Head of caudate nucleus (tissue), 42 donors: ENCODE measurements at places on chromosomes 16 and 17.

GRCh38 chr17:46922487-46922803 lies 515 bp upstream of the GOSR2 start:
- no peak for DNase-seq

- no peak for DNase-seq
Measured at GRCh38 chr17:45001310-45001709, 33.2 kb upstream of the C1QL1 start.

DNA sequence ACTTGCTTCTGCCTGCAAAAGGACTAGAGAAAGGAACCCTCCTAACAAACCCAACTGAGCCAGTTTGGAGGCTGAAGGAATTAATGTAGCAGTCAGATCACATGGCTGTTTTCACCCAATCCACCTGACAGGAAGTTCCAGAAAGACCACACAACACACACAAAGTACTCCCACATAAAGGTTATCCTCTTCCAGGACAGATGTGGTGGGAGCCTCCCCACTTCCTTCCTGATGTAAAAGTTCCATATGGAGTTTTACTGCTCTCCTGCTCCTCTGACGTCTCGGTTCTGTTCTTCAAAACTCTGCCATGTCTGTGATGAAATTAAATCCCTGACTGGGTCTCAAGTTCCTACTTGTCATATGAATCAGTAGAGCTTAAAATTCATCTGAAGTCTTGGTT lies 497.0 kb upstream of the HSBP1 start:
- no peak for DNase-seq

GRCh38 chr17:41636652-41637051 lies 12.3 kb upstream of the KRT17 start:
- DNase-seq: no peak

- DNase-seq: no peak
Measured at GRCh38 chr17:56896968-56897359, 16.9 kb downstream of the TRIM25 start.
